ENCODE measurements at places on chromosomes 1 and 21.
A peak's percentile ranks its signal among the peaks of the same experiment; 100 is the strongest.

- DNase-seq: peak; percentile 100
These were observed 20.2 kb downstream of the BTG2 start for GRCh38 chr1:203325418-203326091.

- DNase-seq: peak; percentile 21
These were observed 754 bp upstream of the LSS start for GRCh38 chr21:46229133-46229922.

GRCh38 chr1:44693900-44694299 is 19.4 kb downstream of the ARMH1 start:
- no peak for DNase-seq

GRCh38 chr1:183385340-183386144 is 32.6 kb downstream of the NMNAT2 start:
- DNase-seq: no peak

- DNase-seq: no peak
These were observed 364.1 kb downstream of the HHAT start for GRCh38 chr1:210692796-210693195.

DNA sequence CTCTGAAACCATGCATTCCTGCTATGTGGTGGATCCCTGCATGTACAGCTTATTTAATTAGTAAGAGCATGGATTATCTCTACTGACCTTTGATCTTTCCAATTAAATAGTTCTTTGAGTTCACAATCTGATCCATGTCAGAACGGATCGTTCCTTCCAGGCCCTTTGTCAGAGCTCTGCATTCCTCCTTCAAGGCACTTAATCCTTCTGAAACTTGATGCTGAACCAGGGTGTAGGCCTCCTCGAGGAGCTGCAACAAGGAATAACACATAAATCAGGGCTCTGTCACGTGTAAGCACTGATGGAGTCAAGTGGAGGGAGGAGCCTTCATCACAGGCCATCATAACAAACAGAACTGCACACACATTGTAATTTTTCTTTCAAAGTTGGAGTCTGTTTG is 68.4 kb upstream of the EDEM3 start:
- no peak for DNase-seq

- DNase-seq: peak; percentile 75
These were observed 35.9 kb downstream of the ITPKB start for GRCh38 chr1:226702957-226703831.

DNA sequence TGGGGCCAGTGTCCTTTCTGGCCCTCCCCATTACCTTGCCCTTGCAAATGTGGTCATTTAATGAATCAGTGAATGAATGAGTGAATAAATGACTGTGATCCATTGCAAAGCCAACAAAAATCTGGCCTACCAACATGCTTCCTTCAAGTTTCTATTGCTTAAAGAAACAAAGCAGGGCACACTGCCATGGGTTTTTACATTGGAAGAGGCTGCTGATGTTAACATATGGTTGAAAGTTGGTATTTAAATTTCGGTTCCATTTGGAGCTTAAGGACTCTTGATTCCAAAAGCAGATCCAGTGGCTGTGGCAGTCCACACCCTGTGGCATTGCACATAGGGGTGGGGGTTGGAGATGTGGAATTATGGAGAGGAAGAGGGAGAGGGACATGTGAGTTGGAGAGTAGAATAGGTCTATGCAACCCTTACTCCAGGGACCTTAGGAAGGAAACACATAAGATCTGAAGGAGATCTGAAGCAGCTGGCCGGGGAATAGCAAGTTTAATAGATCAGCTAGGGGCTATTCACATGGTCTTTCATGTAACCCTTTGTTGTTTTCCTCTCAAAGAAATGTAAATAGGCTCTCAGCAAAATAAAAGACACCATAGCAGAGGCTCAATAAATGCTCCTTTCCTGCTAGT is 7.2 kb downstream of the ABCA4 start:
- no peak for DNase-seq

GRCh38 chr1:200659269-200659668 is 10.4 kb downstream of the DDX59 start:
- no peak for DNase-seq

GRCh38 chr21:27380303-27380702 is 413.4 kb upstream of the ADAMTS5 start:
- DNase-seq: no peak

DNA sequence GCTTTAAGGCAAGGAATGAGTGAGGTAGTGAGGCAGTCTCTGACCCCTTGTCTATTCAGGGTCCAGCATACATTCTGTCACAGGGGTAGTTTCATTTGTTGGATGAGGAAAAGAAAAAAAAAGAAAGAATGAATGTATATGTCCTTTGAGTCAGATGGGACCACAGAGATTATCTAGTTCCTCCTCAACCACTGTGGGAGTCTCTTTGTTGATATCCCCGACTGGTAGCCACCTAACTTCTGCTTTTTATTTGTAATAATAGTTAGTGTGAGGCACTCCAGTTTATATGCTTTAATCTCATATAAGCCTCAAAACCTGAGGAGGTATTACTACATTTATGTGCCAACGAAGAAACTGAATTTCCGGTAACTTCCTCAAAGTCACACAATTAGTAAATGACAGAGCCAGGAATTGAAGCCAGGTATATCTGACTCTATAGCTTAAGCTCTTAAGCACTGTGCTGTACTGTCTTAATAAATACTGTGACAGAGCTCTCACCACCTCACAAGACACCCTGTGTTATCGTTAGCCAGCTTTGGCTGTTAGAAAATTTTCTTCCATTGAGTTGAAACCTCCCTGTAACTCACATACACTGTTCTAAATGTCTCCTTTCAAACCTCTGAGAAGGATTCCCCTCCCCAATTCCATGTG is 82.2 kb downstream of the MDM4 start:
- DNase-seq: no peak

DNA sequence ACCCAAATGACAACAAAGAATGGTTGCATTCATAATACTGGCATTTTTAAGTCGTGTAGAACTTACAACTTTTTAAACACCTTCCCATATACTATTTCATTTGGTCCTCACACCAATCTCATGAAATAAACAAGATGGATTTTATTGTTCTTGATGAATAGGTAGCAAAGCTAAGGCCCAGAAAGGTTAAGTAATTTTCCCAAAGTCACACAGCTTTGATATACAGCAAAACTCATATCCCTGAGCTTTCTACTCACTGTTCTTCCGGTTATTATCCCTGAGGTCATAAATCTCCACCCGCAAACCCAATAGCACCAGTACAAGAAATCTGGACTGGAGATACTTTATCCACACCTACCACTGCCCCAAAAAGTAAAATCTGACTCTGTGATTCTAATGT is 186.2 kb downstream of the RUNX1 start:
- no peak for DNase-seq

GRCh38 chr1:64038119-64038518 is 165.3 kb upstream of the UBE2U start:
- no peak for DNase-seq

DNA sequence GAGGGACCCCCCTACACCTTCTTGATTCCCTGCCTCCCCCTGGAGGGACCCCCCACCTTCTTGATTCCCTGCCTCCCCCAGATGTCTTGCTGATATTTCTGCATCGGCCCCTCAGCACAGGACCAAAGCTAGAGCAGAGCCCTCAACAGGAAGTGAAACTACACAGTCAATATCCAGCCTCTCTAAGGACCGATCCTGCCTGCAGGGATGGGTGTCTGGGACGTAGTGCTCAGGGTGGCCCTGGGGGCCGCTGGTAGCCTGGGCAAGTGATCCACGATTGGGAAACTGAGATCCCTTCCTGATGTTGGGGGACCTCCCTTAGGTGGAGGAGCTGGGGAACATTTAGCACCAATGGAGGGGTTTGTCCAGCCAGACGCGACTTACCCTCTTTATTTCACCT is 3.9 kb upstream of the LEFTY2 start:
- no peak for DNase-seq

GRCh38 chr21:31132574-31133242 is 94.4 kb upstream of the KRTAP19-8 start:
- no peak for DNase-seq

- no peak for DNase-seq
These were observed 43.9 kb downstream of the GRHL3 start for GRCh38 chr1:24362982-24363614.

- DNase-seq: no peak
These were observed 25.4 kb downstream of the MX2 start for GRCh38 chr21:41387042-41387819.

DNA sequence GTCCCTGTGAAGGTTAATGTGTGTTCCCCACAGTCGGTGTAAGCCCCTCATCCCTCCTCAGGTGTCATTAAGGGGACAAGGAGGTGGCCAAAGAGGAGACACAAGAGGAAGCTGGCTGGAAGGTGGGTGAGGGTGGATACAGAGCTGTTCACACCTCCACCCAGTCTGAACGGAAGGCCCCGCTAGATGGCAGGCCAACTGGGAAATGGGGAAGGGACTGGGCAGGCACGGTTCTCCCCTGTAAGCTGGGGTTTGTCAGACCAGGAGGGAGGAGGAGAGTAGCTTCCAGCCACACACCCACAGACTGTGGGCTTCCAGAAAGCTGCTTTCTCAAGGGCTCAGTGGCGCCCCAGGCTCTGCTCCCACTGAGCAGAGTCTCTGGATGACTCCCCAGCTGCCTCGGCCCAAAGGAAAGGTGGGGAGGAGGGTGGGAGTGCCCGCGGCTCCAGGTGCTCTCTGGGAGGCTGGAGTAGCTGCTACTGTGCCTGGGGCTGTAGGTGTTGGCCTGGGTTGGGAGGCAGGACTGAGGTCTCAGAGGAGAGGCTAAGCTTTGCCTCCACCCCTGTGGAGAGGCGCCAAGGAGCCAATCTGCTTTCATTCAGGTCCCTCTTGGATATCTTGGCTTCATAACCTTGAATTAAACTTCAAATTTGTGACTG is 41.2 kb downstream of the PCP4 start:
- no peak for DNase-seq

- DNase-seq: no peak
These were observed 4.3 kb downstream of the THEM4 start for GRCh38 chr1:151905070-151905442.

DNA sequence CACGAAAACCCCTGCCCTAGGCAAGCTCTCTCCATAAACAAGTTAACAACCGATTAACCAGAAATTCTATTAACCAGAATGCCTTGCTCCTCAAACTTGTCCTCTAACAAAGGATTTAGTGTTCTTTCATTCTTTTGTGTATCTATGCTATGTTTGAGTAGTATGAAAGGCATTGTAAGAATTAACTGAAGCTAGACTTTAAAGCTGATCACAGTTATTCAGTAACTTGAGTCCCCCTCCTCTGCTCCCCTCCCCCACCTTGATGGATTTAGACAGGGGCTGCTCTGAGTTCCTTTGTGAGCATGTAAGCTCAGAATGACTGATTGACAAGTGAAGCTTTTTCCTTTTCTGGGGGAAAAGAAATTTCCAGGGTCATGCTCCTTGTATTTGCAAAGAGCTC is 257.6 kb downstream of the TTLL7 start:
- no peak for DNase-seq

DNA sequence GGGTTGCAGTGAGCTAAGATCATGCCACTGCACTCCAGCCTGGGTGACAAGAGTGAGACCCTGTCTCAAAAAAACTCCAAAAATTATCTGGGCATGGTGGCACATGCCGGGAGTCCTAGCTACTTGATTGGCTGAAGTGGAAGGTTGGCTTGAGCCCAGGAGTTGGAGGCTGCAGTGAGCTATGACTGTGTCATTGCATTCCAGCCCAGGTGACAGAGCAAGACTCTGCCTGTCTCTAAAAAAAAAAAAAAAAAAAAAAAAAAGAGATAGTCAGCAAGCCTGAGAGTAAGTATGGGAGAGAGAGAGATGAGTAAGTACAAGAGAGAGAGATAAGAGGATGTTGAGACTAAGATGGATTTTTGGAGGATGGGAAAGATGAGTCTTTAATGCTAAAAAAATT is 180.8 kb upstream of the CACYBP start:
- DNase-seq: no peak

- DNase-seq: no peak
These were observed 25.0 kb downstream of the TTC39A start for GRCh38 chr1:51305371-51305823.

DNA sequence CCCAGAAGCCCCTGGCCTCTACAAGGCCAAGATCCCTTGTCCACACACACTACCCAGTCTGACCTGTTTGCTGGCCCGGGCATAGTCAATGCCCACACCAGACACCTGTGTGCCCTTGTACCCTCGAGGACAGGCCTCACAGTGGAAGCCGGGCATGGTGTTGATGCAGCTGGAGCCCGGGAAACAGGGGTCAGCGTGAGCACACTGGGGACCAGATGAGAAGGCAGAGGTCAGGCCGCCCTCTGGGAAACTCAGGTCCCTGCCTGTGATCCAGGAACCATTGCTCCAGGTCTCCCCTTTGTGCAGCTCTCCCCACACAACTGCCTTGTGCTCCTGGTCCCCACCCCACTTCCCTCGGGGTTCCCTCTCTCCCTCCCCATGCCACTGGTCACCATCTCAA is 5.5 kb downstream of the THBS3 start:
- no peak for DNase-seq

GRCh38 chr1:66274634-66275033 is 259.3 kb upstream of the SGIP1 start:
- no peak for DNase-seq

GRCh38 chr21:26806801-26807295 is 38.4 kb downstream of the ADAMTS1 start:
- DNase-seq: no peak

DNA sequence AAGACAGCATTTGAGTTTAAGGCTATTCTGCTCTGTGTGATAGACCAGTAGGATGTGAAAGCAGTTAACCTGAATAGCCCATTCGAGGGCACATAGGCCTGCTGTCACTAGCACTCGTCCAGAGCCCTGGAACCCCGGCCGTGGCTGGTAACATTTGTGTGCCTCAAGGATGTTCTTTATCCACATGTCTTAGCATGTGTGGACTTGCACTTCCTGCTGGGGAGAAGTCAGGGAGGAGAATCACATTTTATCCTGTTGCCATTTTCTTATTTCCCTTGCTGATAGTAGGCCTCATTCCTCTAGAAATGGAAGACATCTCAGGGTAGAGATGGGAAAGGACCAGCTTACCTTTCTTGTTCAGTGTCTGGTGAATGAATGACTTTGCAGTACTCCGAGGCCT is 54.7 kb downstream of the VPS13D start:
- no peak for DNase-seq

- DNase-seq: no peak
These were observed 37.0 kb upstream of the ATP6V1G3 start for GRCh38 chr1:198577444-198577843.

DNA sequence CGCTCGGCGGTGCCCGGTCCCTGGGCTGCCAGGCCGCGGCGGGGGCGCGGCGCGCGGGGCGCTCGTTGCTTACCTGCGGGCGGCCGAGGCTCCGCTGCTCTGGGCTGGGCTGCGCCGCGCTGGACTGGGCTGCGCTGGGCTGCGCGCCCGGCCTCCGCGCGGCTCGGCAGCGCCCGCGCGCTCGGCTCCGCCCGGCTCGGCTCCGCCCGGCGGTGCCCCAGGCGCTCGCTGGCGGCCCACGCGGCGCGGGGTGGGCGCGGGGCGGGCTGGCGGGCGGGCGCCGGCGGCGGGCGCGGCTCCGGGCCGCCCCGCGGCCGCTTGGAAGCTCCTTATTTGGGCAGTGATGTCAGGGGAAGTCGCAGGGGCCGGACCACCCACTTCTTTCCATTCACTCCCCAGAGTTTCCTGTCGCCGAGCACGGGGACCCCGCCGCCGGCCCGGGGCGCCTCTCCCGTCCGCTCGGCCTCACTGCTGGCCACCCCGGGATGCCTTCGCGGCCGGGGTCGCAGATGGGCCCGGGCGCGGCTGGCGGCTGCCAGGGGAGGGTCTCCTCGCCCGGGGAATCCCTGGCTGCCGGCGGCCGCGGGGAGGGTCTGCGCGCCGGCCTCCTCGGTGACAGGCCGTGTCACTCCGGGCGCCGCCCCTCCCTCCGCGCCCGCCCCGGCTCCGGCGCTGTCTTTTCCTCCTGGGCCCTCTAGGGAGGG is 177.7 kb upstream of the EDN2 start:
- no peak for DNase-seq

GRCh38 chr1:78658901-78659300 is 9.3 kb downstream of the IFI44 start:
- DNase-seq: no peak

GRCh38 chr1:30879126-30879786 is 29.3 kb downstream of the SDC3 start:
- DNase-seq: peak; percentile 56

Measured in NCI-H2081 (cell line).